ENCODE measurements at places on chromosomes 5 and 9.

GRCh38 chr5:176469296-176469695, 21.1 kb downstream of the FAF2 start:
- no peak for DNase-seq

- no peak for DNase-seq
Observed at GRCh38 chr5:130260481-130260880, 356.2 kb downstream of the CHSY3 start.

DNA sequence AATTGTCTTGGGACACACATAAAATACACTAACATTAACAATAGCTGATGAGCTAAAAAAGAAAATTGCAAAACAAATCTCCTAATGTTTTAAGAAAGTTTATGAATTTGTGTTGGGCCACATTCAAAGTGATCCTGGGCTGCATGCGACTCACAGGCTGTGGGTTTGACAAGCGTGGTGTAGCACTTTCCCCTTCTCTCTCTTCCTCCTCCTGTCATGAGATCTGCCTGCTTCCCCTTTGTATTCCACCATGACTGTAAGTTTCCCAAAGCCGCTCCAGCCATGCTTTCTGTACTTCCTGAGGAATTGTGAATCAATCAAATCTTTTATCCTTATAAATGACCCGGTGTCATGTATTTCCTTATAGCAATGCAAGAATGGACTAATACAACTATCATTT, 178.0 kb downstream of the TLR4 start:
- DNase-seq = no peak

GRCh38 chr9:131682261-131682660, 57.6 kb downstream of the RAPGEF1 start:
- DNase-seq = no peak

DNA sequence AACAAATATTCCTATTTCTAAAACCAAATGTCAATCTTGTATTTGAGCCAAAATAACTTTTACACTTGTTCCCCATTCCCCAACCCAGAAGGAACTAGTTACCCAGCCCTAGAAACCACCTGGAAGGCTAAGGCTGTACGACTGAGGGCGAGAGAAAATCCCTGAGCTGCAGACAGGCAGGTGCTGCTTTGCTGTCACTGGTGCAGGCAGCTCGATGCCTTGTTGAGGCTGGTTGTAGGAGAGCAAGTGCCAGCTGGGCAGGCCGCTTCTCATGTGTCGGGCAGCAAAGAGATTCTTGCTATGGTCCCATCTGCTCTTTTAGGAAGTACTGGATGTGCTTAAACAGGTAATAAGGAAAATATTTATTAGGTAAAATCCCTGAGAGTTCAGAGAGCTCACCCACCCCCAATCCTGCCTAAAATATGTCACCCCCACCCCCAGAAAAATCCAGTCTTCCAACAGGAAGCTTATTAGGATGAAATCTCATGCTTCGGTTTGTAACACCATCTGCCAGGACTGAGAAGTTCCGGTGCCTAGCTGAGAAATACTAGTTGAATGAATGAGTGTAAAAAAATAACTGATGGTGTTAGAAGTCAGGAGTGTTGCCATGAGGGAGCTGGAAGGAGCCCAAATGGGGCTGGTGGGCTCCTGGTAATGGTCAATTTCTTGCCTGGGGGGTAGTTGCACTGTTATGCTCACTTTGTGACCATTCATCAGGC, 91.1 kb upstream of the DMRT1 start:
- DNase-seq = no peak

DNA sequence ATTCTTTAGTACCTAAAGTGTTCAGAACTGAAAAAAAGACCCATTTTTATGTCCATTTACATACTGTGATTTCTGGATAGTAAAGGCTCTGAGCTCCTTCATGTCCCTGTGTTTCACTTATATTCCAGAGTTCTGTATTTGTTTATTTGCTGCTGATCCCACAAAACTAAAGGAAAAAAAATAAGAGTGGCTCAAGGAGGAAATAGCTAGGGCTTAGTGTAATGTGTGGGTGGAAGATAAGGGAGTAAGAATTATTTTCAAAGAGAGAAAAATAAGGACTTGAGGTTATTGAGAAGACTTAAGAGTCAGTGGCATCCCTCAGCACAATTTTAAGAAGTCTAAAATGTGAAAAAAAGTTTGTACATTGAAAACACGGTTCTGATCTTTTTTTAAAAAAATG, 46.0 kb downstream of the ENTREP1 start:
- DNase-seq = no peak

Measured in DMS53 (cell line).